ENCODE measurements at places on chromosomes 7 and 10.
A peak's percentile ranks its signal among the peaks of the same experiment; 100 is the strongest.

DNA sequence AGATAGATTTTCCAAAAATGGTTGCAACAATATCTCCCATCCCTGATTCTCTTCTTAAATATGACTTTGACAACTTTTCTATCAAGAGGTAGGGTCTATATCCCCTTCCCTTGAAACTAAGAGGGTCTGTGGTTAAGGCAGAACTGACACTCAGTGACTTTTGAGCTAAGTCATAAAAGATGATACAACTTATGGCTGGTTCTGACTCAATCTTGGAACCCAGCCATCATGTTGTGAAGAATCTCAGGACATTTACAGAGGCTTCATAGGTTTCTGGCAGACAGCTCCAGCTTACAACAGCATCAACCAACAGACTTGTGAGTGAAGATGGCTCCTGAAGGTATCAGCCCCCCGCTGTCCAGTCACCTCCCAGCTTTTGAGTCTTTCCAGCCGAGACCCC, 203.5 kb downstream of the RNLS start:
- DNase-seq = no peak

GRCh38 chr7:66263936-66264335, 58.8 kb downstream of the TPST1 start:
- DNase-seq = no peak

GRCh38 chr7:117270371-117270770, 52.5 kb downstream of the WNT2 start:
- no peak for DNase-seq

- no peak for DNase-seq
Observed at GRCh38 chr7:41046221-41046761, 656.6 kb downstream of the INHBA start.

GRCh38 chr7:39291628-39292410, 274.4 kb upstream of the YAE1 start:
- no peak for DNase-seq

GRCh38 chr10:58299580-58299979, 30.6 kb downstream of the CISD1 start:
- peak; percentile 77 for DNase-seq

DNA sequence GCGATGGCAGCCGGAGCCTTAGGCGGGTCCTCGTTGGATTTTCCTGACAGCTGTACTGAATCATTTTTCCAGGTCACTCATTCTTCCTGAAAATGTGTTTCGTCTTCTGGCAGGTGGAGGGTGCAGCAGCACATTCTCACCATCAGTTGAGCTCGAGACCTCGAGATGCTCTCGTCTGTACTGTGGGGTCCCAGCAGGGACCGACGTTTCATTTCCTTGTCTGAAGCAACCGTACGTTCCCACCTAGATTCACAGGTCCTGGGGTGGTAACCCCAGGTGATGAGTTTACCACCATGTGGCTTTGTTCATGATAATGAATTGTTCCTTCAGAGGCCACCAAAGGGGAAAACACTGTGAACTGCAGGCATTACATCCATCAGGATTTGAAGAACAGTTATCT, 298.5 kb upstream of the FOXK1 start:
- no peak for DNase-seq

- DNase-seq = no peak
Observed at GRCh38 chr7:86708031-86708680, 64.4 kb downstream of the GRM3 start.

- DNase-seq = no peak
Observed at GRCh38 chr7:134907639-134908038, 78.7 kb upstream of the AGBL3 start.

- DNase-seq = peak; percentile 74
Observed at GRCh38 chr10:80504158-80504811, 33.4 kb upstream of the SH2D4B start.

DNA sequence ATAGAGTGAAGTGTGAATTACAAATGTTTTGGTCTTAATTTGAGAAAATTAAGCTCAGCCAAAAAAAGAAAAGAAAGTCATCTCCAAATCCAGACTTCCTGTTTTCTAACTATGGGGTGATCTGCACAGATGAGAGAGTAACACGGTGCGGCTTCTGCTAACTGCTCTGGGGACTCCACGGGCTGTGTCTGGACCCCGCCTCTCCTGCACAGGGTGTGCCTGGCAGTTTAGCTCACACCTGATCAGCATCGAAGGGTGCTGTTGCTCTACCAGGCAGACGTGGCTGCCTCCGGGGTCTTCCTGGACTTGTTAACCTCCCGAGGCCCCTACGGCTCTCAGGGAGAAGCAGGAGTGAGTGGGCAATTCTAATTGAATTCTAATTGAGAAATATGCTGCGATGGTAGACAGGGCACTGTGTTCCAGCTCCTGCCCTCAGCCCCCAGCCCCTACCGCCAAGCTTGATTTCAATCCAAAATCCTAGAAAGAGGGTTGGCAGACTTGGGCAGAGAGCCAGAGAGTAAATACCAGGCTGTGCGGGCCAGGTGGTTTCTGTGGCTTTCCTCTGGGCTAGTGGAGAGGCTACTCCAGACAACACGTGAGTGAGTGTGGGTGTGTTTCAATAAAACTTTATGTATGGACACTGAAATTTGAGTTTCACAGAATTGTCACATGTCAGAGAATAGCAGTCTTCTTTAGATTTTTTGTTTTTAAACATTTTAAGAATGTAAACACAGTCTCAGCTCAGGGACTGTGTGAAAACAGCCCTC, 13.4 kb downstream of the SHH start:
- DNase-seq = no peak

DNA sequence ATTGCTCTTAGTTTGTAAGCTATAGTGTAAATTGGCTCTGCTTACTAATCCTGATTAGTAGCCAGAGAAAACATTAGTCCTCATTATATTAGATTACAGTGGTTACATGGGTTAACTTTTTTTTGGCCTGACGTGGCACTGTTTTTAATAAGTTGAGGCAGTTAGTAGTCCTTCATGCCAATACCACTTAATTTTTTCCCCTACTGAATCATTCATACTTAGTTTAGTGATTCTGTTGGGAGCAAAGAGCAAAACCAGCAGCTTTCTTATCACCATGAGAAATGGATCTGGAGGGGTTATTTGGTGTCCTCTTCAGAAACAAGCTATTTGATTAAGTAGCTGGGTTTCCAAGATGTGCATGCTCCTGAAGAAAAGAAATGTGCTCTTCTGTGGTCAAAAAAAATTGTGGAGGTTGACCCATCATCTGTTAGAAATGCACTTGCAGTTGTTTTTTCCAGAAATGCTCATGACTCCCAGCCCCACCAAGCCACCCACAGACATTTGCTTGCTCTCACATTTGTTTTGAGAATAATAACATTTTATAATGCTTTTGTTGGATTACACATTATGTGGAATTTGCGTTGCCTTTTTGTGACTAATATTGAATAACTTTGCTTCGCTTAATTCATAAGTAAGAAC, 258.5 kb downstream of the HDAC9 start:
- DNase-seq = no peak

- no peak for DNase-seq
Observed at GRCh38 chr7:149561072-149561471, 63.5 kb upstream of the ZNF746 start.

GRCh38 chr7:86937363-86937878, 122.0 kb downstream of the ELAPOR2 start:
- DNase-seq = no peak

GRCh38 chr7:117567781-117568180, 88.0 kb downstream of the CFTR start:
- no peak for DNase-seq
